A172 (cell line): ENCODE measurements at places on chromosomes 3 and 15. TPM values are rescaled to one million over a fixed set of nuclear protein-coding genes. Genes with fewer than 3 reads are reported as not detected.

The KNG1 gene
- not detected in 2 replicates for total RNA-seq

The MUC20 gene
- 0.05 TPM in 1 of 2 replicates, not detected in the other for total RNA-seq

- no peak for DNase-seq
Measured at GRCh38 chr3:74661672-74662071, 47.2 kb upstream of the CNTN3 start.

DNA sequence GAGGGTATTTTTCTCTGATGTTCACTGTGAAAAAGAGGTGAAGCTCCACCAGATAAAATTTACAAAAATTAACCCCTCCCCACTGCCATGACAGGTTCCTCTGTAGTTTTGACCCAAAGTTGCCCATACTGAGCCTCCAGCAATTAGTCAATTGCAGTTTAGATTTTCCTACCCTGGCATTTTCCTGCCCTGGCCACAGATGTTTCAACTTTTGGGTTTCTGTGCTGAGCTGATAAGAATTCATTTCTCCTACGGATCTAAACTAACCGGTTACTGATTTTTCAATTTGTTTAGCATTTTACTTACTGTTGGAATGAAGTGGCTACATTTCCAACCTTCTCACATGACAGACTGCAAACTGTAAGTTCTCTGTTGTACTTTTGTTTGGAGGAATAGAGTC, 1346.1 kb upstream of the EPHA6 start:
- DNase-seq: no peak

DNA sequence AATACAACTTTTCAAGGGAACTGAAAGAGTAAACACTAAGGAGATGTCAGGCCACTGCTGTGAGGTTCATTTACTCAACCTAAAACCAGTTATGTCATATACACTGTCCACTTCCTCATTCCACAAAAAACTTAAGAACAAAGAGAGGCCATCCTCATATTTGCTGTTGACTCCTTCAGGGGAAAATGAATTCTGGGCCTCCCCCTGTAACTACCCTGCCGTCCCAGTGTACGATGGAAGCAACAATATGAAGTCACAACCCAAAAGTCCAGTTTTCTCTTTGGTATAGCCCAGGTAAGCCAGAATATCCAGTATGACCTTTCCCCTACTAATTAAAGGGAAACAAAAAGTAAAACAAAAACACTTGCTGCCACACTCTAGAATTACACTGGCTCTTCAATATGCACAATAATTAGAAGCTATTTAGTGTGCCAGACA, 16.2 kb downstream of the CEP152 start:
- DNase-seq: no peak

DNA sequence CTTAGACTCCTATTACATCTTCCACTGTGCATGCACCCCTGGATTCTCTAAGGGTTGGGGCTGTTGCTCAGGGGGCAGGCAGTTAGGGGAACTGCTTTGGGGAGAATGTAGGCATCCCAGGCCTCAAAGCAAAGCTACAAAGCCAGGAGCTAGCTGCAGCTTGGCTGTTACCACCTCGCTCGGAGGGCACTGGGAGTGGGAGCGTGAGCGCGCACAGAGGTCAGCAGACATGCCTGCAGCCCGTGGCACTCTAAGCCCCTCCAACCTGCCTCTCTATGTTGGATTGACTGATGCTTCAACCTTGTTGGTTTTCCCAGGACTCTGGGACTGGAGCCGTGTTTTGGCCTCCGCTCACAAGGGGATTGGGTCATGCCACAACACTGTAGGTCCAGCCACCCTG, 69.8 kb downstream of the CPN2 start:
- no peak for DNase-seq

DNA sequence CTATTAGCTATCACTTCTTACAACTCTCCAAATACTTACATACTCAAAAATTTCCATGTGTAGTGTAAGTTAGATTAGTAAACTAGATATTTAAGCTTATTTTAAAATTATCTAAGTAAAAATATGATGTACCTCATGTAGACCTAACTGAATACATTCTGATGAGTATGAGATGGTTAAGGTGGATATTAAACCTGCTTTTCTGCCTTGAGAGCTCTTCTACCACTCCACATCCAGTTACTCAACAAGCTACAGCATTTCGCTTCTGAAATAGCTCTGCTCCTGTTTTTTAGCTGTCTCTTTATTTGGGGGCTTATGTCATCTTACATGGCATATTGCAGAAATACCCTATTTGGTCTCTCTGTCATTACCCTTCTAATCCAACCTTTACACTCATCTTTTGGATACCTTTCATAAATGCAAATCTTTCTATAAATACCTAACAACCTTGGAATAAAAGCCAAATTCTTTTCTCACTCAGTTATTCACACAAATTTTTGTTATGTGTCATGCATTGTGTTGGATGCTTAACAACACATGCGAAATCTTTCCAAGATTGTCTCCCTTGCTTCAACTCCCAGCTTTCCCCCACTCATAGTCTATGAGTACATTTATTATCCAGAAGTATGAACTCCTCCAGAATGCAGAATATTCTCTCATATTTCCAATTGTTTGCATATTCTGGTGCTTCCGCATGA, 92.0 kb downstream of the ALCAM start:
- DNase-seq: no peak

GRCh38 chr3:98361289-98361688, 7.6 kb downstream of the OR5K4 start:
- no peak for DNase-seq

The SLC22A14 gene
- total RNA-seq: not detected in 2 replicates

The ABCC5 gene
- total RNA-seq: 12.8 and 16.6 TPM in 2 replicates

GRCh38 chr3:25468866-25469319, 40.8 kb downstream of the RARB start:
- DNase-seq: no peak
